CD4-positive, alpha-beta T cell treated with Interleukin-15 for 1 hour (primary cell): ENCODE measurements at places on chromosomes 7 and 10.

- peak; percentile 52 for DNase-seq
Observed at GRCh38 chr7:77331938-77332695, 84.0 kb downstream of the GSAP start.

DNA sequence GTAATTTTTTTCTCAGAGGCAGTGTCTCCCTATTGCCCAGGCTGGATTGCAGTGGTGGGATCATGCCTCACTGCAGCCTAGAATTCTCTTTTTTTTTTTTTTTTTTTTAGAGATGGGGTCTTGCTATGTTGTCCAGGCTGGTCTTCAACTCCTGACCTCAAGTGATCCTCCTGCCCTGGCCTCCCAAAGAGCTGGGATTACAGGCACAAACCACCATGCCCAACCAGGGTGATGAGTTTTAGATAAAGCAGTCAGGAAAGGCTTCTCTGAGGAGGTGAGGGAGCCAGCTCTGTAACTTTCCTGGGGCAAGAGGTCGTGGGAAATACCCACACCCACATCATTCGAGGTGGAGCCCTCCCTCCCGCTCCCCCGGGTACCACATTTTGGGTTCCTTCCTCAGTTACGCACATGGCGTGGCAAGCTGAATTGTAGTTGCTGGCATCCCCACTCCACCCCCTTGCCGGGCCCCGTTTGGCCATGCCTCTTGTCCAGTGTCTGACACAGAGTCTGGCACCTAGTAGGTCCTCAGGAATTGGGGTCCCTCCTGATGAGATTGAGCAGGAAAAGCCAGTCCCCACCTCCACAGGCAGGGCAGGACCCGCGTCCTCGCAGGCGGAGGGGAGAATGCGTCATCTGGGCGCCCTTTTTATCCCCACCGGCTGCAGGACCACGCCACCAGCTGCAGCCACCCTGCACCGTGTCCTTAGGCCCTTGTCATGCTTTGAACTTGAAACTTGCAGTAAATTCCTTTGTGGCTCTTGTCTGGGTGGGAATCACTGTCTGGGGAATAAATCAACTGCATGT lies 43.4 kb downstream of the CLIP2 start:
- DNase-seq, result no peak

DNA sequence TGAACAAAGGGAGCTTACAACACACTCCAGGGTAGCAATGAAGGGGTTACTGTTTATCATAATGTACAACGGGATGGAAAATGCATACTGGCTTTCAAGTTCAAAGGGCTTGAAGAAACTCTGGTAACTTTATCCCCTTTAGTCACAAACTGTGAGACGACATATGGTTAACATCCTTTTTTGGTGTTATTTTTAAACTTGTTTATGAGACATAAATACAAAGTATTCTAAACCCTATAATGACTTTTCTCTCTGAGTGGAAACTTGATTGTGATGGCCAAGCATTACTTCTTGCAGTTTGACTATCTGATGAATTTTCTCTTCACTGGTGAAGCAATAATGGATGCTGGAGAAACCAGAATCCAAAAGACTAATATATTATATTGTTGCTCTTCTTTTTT lies 62.0 kb upstream of the SEMA3A start:
- no peak for DNase-seq

DNA sequence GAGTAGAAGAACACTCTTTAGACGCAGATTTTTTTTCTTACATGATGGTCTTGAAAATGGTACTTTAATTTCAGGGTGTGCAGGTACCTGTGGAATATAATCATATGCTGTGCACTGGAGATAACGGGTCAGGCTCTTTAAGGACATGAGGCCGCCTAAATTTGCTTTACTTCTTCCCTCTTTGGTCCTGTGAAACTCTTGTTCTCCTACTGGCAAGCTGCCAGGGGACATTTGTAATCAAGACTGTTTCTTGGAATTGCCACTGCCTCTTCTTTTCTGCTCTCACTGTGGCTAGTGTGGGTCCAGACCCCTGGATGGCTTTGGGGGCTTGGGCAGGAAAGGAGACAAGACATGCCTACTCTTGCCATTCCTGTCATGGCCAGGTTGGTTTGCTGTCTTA lies 146.0 kb downstream of the SND1 start:
- no peak for DNase-seq

DNA sequence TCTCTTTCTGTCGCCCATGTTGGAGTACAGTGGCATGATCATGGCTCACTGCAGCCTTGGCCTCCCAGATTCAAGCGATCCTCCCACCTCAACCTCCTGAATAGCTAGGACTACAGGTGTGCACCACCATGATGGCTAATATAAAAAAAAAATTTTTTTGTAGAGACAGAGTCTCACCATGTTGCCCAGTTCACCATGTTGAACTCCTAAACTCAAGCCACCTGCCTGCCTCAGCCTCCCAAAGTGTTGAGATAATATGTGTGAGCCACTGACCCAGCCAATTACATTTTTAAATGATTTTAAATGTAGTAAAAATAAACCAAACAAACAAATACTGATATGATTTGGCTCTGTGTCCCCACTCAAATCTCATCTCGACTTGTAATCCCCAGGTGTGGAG lies 101.7 kb upstream of the LEP start:
- DNase-seq, result no peak

DNA sequence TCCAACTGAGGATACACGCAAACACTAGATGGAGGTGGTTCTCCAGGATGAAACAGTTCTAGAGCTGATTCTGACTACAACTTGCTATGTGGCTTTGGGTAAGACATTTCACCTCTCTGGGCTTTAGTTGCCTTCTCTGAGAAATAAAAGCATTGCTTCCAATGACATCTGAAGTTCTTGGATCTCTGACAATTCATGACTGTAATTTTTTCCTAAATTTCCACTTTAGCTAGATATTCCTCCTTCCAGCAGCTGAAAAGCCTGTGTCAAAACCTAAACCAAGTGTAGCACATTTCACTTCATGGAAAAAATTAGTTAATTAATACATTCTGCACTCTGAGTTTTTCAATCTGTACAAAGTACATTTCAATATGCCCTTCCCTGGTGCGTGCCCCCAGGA lies 50.0 kb upstream of the ANK3 start:
- no peak for DNase-seq

DNA sequence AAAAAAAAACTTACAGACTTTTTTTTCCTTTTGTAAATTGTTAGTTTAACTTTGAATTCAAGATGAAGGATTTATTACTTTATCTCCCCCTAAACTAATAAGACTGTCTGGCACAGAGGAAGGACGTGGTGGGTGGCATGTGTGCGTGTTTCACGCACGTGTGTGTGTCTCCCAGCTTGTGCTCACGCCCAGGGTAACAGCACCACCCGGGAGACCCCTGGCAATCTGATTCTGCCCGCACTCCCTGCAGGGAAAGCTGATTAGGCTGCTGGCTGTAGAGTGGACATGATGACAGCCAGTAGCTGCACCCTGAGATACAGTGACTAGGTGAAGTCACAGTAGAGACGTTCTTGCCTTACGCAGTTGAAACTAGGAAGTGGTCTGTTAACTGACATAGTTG lies 25.3 kb downstream of the WIPI2 start:
- DNase-seq, result no peak

DNA sequence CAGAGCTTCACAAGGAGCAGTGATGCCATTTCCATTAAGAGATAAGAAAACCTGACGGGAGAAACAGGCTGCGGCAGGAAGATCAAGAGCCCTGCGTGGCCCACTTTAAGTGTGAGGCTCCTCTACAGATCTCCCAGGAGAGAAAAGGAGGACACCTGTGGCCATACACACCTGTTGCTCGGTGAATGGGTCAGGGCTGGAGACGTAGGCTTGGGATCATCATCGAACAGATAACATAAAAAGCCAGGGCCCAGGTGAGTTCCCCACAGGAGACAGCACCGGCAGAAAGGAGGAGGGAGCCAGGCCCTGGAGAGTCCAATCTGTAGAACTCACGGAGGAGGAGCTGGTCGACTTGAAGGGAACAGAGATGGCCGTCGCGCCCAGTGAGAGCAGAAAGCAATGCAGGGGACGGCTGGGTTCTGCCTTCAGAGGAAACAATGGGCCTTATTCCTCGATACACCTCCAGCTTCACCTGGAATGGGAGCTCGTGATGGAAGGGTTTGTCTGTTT lies 556.8 kb downstream of the DNAJB6 start:
- DNase-seq, result no peak

DNA sequence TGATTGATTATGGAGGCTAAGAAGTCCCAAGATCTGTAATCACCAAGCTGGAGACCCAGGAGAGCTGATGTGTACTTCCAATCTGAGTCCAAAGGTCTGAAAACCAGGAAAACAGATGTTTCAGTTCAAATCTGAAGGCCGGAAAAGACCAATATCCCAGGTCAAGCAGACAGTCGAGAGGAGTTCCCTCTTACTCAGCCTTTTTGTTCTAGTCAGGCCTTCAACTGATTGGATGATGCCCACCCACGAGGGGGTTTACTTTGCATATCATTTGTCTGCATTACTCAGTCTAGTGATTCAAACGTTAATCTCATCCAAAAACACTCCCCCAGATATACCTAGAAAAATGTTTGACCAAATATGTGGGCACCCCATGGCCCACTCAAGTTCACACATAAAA lies 7.4 kb upstream of the ARID5B start:
- no peak for DNase-seq

- no peak for DNase-seq
Observed at GRCh38 chr10:87799860-87800259, 18.2 kb downstream of the ATAD1 start.

- no peak for DNase-seq
Observed at GRCh38 chr10:132333386-132333785, 1.4 kb downstream of the LRRC27 start.

DNA sequence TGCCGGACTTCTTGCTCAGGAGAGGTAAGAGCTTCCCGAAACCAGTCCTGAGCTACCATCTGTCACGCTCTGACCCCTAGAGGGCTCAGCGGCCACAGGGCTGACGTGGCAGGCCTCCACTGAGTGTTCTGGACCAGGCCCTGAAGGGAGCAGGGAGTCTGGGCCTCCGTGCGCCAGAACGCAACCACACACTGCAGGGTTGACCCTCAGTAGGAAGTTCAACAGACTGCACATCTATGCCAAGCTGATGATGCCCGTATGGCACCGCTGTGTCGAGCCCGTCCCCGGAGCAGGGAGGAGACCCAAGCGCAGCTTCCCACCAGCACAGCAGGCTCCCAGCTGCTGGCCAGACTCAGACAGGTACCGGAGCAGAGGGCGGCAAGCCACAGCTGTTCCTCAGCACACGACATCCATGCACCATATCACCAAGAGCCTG lies 39.2 kb downstream of the CAMK2B start:
- peak; percentile 16 for DNase-seq

GRCh38 chr7:43621729-43622448 lies 39.0 kb downstream of the STK17A start:
- DNase-seq, result no peak

GRCh38 chr7:38294926-38295325 lies 21.5 kb upstream of the TARP start:
- no peak for DNase-seq

DNA sequence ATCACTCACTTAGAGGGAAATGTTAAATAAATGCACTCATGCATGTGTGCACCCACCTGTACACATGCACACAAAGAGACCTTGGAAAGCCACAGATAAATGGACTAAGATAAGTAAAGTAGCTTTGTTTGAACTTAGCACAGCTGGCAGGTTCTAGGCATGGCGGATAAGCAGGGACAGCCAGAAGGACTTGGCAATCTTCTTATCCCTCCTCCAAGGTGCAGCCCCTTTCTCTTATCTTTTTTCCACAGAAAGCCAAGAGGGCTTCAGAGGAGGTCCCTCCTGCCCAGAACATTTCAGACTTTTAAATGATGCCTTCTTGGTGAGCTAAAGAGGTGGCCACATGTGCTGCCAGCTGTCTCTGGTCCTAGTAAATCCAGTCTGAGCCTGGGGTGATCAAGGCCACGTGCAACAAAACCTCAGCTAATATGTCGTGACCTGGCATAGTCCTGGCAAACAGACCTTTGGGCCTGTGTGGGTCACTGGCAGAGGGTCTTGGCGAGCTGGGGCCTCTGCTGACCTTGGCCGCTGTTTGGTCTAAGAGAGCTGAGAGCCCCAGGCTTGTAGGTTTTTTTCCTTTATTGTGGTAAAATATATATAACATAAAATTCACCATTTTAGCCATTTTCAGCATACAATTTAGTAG lies 43.2 kb upstream of the SLC35B4 start:
- DNase-seq, result no peak

GRCh38 chr10:71312811-71313789 lies 6.0 kb upstream of the SLC29A3 start:
- DNase-seq, result no peak

GRCh38 chr10:89314676-89315075 lies 12.8 kb downstream of the IFIT2 start:
- DNase-seq, result no peak

- DNase-seq, result no peak
Observed at GRCh38 chr7:145860809-145861208, 255.8 kb upstream of the CNTNAP2 start.

GRCh38 chr7:14988941-14989340 lies 86.4 kb upstream of the DGKB start:
- no peak for DNase-seq

- DNase-seq, result no peak
Observed at GRCh38 chr7:97460433-97460832, 271.5 kb upstream of the TAC1 start.

- DNase-seq, result no peak
Observed at GRCh38 chr10:48976196-48976595, 36.6 kb upstream of the LRRC18 start.

DNA sequence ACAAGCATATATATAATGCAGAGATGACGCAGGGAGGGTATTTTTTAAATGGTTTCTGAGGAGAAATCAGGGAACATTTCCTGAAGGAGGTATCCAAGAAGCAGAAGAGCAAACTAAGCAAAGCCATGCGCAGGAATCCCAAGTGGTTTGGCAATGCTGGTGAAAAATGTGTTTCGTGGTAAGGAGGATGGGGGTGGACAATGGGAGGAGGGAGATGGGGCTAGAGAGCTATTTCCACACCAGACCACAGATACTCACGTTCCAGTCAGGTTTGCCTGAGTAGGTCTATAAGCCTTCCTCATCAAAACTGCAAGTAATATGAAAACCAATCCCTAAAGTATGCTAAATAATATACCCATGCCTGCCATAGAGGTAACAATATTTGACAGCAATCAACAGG lies 223.7 kb upstream of the MKLN1 start:
- no peak for DNase-seq

GRCh38 chr10:124717911-124718741 lies 26.1 kb downstream of the FAM53B start:
- peak; percentile 86 for DNase-seq
